Thyroid gland (tissue), 4 donors: ENCODE measurements at places on chromosomes 4 and X.

DNA sequence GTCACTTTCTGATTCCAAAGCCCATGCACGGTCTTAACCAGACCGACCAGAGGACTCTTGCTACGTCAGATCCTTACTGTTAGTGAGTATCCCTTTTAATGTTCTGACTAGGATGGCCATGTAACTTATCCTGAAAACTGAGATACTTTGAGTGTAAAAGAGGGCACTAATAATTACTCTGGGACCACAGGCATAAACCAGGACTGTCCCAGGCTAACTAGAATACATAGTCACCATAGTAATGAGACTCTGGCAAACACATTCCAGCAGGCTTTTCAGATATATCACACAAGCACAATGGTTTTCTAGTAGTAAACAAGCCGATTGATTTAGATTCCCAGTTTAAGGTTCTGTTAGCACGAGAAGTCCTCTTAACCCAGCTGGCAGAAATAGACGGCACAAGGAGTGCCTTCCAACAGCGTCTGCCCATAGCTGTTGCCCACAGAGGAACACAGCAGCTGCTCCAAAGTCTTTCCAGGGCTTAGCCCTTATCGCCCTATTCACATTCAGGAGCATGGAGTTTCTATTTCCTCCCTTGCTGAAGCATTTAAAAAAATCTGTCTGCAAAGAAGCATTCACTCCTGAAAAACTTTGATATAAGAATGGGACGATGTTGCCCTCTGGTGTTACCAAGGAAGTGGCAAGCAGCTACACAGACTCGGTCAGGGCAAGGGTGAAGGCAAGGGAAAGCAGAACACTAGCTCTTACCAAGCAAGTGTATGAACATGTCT lies 92.4 kb downstream of the CXCL13 start:
- H3K4me3 ChIP-seq: no peak overlapping the region
- no peaks in the 10 kb centered on the region for H3K27me3 ChIP-seq
- no peaks in the 10 kb centered on the region for H3K4me1 ChIP-seq
- H3K27ac ChIP-seq: no peak overlapping the region

GRCh38 chrX:45758738-45759397 lies 558.2 kb upstream of the DIPK2B start:
- DNase-seq: no peak
- H3K36me3 ChIP-seq: no peaks in the 10 kb centered on the region
- no peak overlapping the region for H3K27ac ChIP-seq
- no peaks in the 10 kb centered on the region for H3K27me3 ChIP-seq
- H3K4me1 ChIP-seq: peaks cover 10% of the 10 kb centered on the region

DNA sequence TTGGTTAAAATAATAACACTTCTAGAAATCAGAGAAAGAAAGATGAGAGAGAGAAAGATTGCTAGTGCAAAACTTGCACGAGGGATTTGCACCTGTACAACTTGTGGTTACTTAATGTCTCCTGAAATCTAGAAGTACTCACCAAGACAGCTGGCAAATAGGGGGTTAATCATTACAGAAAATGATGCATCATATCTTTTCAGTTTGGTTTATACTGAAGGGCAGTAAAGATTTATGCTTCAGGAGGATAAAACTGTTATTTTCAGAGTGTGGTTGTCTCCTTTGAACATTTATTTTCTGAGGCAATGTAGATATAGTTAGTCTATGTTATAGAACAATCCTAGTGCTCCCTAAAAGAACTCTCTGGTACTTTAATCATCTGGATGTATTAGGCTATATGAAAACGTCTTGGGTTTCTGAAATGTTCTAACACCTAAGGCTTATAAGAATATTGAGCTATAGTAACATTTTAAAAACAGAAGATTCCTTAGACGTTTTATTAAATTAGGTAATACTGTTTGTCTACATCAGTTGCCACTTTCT lies 13.3 kb downstream of the ATOH1 start:
- no peaks in the 10 kb centered on the region for H3K36me3 ChIP-seq
- no peaks in the 10 kb centered on the region for H3K4me1 ChIP-seq
- no peaks in the 10 kb centered on the region for H3K27me3 ChIP-seq
- H3K4me3 ChIP-seq: no peak overlapping the region
- no peak overlapping the region for H3K27ac ChIP-seq

DNA sequence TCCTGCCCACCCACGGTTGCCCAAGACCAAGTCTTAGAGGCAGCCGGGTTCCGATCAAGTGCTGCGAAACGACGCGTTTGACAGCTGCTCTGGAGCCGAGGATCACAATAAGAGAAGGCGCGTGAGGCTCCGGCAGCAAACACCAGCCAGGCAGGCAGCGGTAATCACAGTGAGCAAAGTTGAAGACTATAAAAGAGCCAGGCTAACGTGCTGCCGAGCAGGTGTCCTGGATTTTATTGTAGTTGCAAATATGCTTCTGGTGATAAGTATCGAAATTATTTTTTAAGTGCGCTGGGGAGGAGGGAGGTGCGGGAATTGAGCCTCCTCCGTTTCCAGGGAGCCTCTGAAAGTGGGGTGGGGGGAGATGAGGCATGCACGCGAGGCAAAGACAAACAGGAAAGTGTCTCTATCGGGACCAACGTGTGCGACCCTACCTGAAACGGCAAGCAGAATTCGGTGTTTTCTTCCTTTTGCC lies 590 bp downstream of the GABRA2 start:
- H3K36me3 ChIP-seq: no peaks in the 10 kb centered on the region
- DNase-seq: peak; percentile 14
- H3K4me3 ChIP-seq: no peak overlapping the region
- H3K4me1 ChIP-seq: peaks cover 7% of the 10 kb centered on the region
- no peak overlapping the region for H3K27ac ChIP-seq
- peaks cover 7% of the 10 kb centered on the region for H3K27me3 ChIP-seq

- no peak overlapping the region for H3K27ac ChIP-seq
- no peak overlapping the region for H3K4me3 ChIP-seq
- DNase-seq: peak; percentile 1
- no peaks in the 10 kb centered on the region for H3K27me3 ChIP-seq
- no peaks in the 10 kb centered on the region for H3K4me1 ChIP-seq
- no peaks in the 10 kb centered on the region for H3K36me3 ChIP-seq
Observed at GRCh38 chr4:46329118-46329976, 60.6 kb downstream of the GABRA2 start.

DNA sequence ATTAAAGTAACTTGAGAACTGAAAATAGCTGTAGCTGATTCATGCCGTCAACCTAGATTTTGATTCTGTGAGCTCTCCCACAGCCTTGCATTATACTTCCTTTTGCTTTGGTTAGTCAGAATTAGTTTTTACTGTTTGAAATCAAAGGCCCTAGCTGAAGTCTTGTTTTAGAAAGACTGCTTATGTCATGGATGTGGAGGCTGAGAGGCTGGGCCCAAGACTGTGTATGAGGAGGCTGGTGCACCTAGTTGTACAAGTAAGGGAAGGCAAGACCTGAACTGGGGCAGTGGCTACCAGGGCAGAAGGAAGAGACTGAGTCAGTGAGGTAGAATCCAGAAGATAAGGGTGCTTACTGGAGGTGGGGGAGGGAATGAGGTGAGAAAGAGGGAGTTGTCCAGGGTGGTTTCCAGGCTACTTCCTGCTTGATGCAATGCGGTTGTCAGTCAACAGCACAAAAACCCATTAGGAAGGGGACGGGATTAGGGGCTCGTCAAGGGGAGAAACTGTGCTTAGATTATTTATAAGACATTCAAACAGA lies 76.2 kb upstream of the PAGE3 start:
- no peaks in the 10 kb centered on the region for H3K27me3 ChIP-seq
- DNase-seq: no peak
- no peak overlapping the region for H3K4me3 ChIP-seq
- H3K27ac ChIP-seq: no peak overlapping the region
- no peaks in the 10 kb centered on the region for H3K36me3 ChIP-seq

- DNase-seq: no peak
- H3K4me1 ChIP-seq: no peaks in the 10 kb centered on the region
- no peak overlapping the region for H3K27ac ChIP-seq
- no peak overlapping the region for H3K4me3 ChIP-seq
Observed at GRCh38 chr4:12949719-12950490, 534.2 kb downstream of the RAB28 start.
